ENCODE measurements at places on chromosomes 1 and 21.
A peak's percentile ranks its signal among the peaks of the same experiment; 100 is the strongest.

DNA sequence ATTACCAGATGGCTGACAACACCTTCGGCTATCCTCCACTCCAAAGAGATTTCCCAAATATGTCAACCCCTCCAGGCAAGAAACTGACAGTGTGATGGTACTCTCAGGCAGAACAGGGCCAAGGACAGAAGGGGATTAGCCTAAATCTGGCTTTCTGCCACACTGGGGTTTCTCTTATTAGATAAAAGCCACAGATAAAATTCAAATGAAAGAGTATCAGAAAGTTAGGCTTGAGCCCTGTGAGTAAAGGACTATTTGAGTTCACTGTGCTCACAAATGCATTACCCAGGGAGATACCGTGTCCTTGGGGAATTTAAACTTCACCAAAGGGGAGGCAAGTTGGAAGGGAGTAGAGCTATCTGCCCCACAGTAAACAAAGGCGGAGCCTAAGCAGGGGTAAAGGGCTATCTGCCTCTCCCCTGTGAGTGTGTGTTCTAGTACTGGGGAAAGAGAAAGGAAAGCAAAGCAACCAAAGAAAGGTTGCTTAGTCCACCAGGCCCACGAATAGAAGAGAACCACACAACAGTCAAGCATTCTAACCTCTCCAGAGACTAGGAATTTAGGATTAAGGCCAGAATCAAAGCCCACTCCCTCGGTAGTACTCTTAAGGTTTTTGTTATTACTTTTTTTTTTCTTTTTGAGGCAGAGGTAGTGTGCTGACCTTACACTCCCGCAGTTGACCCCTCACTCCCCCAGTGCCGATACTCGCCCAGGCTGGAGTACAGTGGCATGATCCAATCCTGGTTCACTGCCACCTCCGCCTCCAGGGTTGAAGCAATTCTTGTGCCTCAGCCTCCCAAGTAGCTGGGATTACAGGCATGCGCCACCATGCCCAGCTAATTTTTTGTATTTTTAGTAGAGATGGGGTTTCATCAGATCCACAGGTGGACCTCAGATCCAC is 12.7 kb downstream of the TPM3 start:
- DNase-seq: no peak

GRCh38 chr1:37479255-37480124 is 5.1 kb downstream of the ZC3H12A start:
- peak; percentile 95 for DNase-seq

DNA sequence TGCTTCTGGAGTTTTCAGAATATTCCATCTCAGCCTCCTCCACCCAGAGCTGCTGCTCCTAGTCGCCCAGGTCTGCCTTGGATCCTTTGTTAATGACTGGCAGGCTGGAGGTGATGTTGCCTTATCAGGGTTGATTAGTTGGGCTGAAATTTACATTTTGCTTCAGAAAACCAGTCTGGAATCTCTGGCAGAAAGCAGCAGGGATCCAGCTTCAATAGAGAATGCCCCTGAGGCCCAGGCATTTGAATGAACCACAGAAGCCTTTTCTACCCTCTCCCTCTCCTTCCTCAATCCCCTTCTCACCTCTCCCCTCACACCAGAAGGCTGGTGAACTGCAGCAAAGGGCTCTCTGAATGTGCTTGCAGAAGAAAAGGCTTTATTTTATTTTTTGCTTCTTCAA is 83.2 kb downstream of the PLXNA2 start:
- DNase-seq: no peak

- DNase-seq: no peak
Observed at GRCh38 chr1:233439721-233440120, 112.2 kb downstream of the MAP3K21 start.

DNA sequence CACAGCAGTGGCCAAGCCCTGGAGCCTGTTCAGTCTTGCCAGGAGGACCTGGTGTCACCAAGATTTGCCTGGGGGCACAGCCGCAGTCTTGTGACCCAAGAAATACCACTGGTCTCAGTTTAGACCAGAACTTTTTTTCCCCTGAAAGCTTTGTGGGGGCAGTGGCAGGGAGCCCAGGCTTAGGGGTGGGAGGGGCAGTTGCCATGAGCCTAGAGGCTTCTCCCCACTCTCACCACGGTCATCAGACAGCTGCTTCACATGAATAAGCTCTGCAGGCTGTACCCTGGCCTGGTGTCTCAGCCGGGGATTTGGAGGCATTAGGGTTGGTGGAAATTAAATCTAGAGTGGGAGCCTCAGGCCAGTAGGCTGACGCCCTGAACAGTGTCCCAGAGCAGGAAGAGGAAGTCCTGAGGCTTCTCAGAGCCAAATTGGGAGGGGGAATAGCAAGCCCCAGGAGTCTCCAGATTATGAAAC is 73.7 kb downstream of the SLC16A1 start:
- no peak for DNase-seq

- no peak for DNase-seq
Observed at GRCh38 chr1:110616587-110616986, 10.4 kb upstream of the KCNA2 start.

- DNase-seq: no peak
Observed at GRCh38 chr1:206082831-206083695, 30.1 kb downstream of the RHEX start.

DNA sequence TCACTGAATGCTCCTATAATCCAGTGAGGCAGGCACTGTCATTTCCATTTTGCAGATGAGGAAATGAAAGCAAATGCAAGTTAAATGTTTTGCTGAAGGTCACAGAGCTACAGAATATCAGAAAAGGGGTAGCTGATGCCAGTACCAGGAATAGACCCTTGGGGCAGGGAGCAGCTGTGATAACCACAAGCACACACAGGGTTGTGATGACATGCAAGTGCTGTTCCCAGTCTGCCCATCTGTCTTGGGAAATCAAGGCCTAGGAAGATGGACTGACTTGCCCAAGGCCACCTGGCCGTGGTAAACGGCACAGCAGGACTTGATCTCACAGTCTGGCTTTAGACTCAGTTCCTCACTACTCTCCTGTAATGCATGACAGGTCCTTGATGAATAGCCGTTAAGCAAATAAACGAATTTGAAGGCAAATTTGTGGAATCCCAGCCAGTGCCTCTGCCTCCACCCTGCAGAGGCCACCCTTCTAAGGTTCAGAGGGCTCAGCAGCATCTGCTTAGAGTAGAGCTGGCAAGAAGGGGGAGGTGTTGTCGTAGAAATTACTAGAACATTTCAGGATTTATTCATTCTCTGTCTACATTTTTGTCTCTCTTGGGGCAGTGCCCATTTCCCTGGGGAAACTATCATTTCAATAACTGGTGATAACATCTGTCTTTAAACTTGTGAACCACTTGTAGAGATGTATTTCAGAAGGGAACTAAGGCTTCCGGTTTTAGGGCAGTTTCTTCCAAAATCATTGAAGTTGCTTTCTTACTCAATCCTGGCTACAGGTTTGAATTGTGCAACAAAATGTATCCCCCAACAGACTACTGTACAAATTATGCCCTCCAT is 53.2 kb upstream of the MRPS6 start:
- no peak for DNase-seq

GRCh38 chr1:207156826-207157225 is 52.8 kb downstream of the C4BPA start:
- no peak for DNase-seq

DNA sequence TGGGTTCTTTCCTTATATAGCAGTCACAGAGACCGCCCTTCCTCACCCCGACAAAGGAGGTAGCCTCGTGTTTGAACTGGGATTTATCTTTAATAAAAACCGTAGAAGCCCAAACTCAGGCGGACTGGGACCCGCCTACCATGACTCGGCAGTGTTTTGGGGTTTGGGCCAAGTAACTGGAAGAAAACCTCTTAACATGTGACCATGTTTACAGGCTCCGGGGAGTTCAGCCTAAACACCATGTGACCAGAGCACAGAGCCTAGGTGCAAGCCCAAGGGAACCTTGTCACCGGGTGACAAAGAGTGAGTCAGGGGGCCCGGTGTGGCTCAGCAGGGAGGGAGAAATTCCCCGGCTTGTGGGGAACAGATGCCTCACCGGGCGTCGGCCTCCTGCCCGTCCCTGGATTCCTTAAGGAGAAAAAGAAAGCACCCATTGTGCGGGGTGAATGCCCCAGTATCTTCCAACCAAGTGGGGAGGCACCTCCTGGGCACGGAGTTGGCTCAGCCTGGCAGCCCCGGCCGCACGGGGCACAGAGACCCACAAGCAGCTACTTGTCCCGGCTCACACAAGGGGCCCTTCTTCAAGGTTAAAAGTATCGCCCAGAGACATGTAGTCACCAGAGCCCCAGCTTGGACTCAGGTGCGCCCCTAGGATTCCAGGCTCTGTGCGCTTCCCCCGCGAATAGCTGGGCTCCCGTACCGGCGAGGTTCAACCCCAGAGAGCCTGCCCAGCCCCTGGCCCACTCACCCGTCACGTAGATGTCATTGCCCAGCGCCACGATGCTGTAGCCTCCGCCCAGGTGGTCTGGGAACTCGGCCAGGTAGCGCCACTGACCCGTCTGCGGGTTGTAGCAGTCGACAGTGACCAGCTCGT is 1.4 kb downstream of the KLHL21 start:
- peak; percentile 59 for DNase-seq

DNA sequence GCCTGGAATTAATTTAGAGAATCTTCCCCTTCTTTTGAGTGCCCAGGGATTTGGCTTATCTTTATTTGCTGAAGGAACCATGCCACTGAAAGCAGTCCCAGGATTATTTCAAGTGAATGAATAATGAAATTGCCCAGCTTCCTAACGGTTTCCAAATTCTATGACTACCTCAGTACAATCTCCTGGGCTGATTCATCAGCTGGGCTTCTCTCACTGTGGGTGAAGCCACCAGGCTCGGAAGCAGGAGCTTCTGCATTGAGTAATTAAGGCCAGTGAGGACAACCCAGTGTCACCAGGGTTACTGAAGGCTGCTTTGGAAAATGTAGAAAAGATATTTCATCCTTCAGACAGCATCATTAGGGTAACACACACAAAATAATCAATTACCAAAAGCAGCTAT is 169.8 kb downstream of the DAB1 start:
- DNase-seq: no peak

DNA sequence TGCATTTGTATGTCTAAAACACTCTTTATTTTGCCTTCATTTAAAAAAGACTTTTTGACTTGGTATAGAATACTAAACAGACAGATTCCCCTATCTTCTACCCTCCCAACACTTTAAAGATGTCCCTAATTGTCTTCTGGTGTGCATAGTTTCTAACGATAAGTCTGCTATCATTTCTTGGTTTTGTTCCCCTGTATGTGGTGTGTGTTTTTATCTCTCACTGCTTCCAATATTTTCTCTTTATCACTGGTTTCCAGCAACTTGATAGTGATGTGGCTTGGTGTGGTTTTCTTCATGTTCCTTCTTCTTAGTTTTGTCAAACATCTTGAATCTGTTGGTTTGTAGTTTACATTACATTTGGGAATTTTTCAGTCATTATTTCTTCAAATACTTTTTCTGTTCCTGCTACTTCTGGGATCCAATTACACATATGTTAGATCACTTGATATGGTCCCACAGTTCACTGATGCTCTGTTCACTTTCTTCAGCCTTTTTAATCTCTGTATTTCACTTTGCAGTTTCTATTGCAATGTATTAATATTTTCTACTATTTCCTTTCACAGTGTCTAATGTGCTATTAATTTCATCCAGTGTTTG is 23.2 kb downstream of the F5 start:
- no peak for DNase-seq

DNA sequence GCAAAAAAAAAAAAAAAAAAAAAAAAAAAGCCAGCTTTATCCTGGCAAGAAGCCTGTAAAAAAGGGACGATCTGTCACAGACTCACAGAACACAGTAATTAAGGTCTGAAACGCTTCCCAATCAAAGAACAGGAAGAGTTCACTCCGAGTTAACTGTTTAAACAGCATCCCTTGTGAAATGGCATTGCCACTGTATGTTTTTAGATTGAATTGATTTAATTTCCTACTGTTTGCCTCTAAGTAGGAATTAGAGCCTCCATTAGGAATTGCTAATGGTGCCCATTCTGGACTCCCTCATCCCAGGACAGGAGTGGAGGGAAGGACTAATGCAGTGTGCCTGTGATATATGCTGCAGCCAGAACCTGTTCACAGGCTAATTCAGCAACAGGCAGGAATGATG is 370.8 kb downstream of the RWDD3 start:
- DNase-seq: no peak

DNA sequence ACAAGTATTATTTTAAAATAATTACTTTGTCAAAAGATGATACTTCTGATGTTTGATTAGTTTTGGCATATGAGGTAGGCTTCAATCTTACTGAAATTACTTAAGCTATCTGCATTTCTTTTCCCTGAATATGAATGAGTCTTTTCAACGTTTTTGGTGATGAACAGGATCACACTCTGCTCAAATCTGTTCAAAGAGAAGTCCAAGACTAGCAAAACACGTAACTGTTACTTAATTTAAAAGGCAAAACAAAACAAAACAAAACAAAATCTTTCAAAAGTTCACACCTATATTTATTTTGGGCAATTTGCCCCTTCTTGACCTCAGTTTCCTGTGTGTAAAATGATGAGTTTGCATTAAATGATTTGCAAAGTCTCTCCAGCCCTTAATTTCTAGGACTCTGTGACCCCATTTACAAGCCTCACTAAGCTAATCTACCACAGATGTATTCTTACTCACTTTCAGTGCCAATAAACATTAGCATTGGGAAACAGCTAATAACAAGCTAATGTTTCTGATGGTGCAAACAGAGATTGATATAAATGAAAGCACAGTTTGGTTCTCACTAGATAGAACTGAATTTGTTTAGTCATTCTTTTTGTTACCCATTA is 865.4 kb downstream of the LTN1 start:
- DNase-seq: no peak

- DNase-seq: no peak
Observed at GRCh38 chr1:2603521-2604155, 17.1 kb downstream of the PRXL2B start.

DNA sequence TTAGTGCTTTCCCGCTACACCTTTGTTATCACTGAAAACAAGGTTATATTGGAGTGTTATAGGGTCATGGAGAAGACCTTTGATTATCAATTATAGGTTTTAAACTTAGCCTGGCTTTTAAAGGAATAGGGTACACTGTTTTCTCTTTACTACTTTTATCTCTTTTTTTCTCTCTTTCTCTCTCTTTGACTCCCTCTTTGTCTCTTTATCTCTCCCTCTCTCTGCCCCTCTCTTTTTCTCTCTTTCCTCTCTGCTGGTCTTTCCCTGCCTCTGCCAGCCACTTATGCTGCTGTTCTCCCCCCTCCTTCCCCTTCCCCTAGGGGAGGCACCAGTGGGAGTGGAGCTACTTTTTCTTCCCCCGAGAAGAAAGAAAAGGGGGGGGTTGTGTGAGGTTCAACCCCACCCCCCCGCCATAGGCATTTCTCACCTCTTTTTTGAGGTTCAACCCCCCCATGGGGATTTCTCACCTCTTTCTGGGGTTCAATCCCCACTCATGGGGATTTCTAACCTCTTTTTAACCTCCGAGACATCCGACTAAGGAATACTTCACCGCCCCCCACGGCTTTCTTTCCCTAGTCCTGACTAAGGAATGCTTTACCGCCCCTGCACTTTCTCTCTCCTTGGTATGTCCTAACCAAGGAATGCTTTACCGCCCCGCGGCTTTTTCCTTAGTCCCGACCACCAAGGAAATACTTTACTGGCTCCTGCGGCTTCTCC is 17.2 kb upstream of the ZBTB8B start:
- DNase-seq: no peak

GRCh38 chr21:36075953-36076352 is 6.1 kb downstream of the CBR1 start:
- no peak for DNase-seq

GRCh38 chr1:93699503-93700168 is 18.0 kb upstream of the BCAR3 start:
- DNase-seq: no peak

- DNase-seq: no peak
Observed at GRCh38 chr21:34883491-34884271, 165.4 kb downstream of the RUNX1 start.

- no peak for DNase-seq
Observed at GRCh38 chr1:178011465-178011828, 41.6 kb upstream of the SEC16B start.

- DNase-seq: no peak
Observed at GRCh38 chr1:92536980-92537884, 50.5 kb upstream of the GFI1 start.
